ENCODE measurements at places on chromosomes 6 and 20.

DNA sequence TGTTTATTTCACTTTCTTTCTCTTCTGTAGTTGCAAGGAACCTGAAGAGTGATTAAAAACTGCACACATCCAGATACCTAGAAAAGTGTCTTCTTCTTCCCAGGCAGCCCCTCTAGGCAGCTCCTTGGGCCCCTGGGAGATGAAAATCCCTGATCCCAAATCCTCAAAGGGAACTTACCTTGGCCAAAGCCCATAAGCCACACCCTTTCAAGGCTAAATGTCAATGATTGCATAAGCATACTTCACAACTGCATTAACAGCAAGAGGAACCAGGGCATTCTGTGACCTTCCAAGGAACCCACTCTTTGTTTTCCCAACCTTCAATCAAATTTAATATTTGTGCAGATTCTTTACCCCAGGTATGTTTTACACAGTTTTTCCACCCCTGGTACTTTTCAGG lies 4.4 kb upstream of the HMGN3 start:
- DNase-seq, result no peak

- no peak for DNase-seq
Observed at GRCh38 chr6:137284811-137285110, 65.6 kb upstream of the IFNGR1 start.

GRCh38 chr6:33581186-33581585 lies 1.1 kb upstream of the BAK1 start:
- DNase-seq, result no peak

GRCh38 chr20:61628480-61628879 lies 376.4 kb downstream of the CDH4 start:
- DNase-seq, result no peak

DNA sequence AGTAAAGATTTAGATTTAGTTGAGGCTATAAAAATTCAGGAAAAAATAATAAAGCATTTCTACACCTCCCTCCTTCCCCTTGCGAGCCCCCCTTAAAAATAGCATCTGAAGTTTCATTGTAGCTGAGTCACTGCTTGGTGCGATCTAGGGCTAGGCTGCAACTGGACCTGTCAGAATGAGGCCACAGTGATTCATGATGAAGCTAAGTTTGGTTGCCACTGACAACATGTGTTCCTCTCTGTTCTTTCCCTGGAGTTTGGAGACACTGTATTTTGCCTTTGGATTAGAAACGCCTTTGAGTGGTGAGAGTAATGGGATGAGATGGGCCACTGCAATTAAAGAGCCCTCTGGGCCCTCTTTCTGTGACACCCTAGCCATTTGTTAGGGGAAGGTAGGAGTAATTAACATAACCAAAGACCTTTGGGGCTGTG lies 334.1 kb downstream of the NRN1 start:
- no peak for DNase-seq

- no peak for DNase-seq
Observed at GRCh38 chr6:135904666-135905065, 53.2 kb downstream of the PDE7B start.

DNA sequence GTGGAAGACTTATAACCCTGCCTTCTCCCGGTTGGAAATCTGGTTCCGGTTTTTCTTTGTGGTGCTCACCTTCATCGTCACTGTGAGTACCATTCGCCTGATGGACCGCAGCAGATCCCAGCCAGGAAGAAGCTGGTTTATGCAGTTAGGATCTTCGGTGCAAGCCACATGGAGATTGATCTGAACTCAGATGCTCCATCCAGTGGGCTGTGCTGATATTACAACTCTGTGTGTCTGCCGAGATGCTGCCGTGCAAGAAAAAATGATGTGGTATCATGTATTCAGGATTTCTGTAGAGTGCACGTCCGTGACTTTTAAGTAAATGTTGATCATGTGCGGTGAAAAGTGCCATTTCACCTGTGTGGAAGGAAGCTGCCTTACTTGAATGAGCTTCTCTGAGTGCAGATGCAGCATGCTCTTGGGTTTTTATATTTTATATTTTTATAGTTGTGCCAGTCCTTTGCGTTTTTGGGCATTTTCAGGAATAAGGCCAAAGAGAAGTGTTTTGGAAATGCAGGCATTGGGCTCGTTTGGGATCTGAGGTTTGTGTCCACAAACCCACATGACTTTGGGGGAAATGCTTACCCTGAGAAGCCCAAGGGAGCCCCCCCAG lies 39.2 kb downstream of the DYNLT1 start:
- DNase-seq, result peak; percentile 8

DNA sequence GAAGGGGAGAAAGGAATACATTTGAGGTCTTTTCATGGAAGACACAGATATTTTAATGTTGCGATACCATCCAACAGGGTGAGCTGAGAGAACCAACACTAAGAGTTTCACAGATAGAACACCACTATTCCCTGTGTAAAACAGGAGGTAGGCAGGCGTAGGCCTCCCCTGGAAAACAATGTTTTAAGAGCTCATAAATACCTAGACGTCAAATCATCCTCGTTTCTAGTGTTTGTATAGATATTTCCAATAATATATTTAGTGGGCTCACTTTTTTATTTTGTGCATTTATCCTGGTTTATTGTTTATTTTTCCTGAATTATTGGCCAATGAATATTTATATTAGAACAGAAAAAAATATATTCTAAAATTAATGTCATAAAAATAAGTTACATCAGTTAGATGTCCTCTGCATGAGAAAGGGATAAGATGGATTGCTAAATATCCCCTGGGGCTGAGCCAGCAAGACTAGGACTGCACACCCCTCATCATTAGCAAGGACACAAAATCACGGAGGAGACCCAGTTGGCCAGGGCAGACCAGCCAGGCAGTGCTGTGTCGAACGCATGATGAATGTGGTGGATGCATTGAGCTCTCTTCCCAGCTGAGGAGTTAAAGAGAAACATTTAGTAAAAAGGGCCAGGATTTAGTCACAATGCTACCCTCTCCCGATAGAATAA lies 380.5 kb downstream of the C6orf118 start:
- no peak for DNase-seq

DNA sequence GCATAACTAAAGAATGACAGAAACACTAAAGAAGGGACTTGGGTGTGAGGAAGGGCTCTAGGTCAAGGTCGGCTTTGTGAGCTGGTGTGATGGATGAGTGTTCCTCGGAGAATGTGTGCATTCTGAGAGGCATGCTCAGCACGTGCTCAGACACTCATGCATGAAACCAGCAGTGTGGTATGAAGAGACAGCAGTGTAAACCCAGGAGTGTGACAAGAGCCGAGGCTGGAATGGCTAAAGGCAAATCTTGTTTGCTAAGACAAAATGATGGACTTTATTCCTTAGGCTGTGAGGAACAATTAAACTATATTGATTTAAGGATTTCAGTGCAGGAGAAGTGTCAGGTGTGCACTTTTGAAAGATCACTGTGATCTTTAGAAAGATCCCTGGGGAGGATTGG lies 107.4 kb upstream of the MAP7 start:
- no peak for DNase-seq

DNA sequence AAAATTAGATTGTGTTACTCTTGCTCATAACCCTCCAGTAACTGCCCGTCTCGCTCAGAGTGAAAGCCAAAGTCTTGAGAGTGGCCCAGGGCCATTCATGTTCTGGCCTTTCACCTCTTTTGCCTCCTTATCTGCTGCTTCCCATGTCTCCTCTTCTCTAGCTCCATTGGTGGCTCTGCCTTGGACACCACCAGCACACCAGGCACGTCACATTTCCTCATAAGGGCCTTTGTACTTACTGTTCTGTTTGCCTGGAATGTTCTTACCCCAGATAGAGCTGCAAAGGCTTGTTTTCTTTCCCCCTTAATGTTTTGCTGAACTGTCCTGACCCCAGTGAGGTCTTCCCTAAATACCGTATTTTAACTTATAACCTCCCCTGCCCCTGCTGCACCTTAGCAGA lies 29.3 kb downstream of the MCM8 start:
- DNase-seq, result no peak

DNA sequence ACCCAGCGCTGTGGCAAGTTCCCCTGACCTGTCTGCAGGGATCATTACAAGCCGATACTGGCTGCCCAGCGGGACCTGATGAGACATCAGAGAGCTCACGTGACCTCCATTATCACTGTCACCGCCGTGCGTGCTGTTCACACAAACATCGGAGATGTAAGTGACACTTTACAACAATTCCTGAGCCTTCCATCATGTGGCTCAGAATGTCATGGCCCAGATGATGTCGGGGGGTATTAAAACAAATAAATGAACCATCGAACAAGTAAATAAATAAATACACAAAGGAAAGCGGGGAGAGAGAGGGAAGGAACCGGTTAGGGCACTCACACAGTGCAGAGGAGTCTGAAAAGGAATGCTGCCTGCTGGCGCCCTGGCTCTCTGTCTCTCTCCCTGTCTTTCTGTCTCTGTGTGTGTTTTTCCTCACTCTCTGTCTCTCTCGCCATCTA lies 195.1 kb downstream of the BMP7 start:
- no peak for DNase-seq

GRCh38 chr20:57493091-57493615 lies 31.8 kb downstream of the CTCFL start:
- DNase-seq, result no peak

- DNase-seq, result no peak
Observed at GRCh38 chr20:63619505-63619904, 7.4 kb downstream of the GMEB2 start.

- DNase-seq, result no peak
Observed at GRCh38 chr6:33279971-33280511, 3.1 kb downstream of the B3GALT4 start.

- peak; percentile 40 for DNase-seq
Observed at GRCh38 chr20:47985092-47985850, 200.0 kb upstream of the SULF2 start.

GRCh38 chr6:112018619-112019416 lies 35.1 kb upstream of the CCN6 start:
- no peak for DNase-seq

- DNase-seq, result no peak
Observed at GRCh38 chr6:1267790-1268762, 43.8 kb upstream of the FOXQ1 start.

DNA sequence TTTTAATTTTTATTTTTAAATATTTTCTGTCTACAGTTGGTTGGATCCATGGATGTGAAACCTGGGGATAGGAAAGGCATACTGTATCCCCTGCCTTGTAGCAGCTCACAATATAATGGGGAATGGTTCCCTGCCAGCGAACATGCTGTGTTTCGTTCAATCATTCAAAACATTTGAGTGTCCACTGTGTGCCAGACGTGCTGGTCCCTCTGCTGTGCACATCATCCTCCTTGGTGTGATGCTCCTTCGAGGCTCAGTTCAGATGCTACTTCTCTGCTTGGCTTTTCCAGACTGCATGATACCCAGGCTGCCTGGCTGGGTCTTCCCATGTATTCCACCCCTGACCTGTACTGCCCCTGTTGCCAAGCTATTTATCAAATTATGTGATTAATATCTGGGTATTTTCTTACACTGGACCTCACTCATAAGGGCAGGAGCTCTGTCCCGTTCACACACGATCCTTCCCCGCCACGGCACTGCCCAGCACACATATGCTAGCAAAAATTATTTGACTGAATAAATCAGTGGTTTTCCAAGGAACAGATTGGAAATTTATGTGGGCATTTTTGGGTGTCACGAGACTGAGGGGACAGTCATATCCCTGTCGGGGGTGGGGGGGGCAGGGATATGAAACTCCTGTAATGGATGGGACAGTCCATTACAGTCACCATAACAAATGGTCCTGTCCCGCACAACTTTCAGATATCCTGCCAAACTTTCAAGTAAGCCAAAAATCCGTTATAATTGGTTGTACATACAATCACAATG lies 4.9 kb downstream of the SDCBP2 start:
- DNase-seq, result no peak

DNA sequence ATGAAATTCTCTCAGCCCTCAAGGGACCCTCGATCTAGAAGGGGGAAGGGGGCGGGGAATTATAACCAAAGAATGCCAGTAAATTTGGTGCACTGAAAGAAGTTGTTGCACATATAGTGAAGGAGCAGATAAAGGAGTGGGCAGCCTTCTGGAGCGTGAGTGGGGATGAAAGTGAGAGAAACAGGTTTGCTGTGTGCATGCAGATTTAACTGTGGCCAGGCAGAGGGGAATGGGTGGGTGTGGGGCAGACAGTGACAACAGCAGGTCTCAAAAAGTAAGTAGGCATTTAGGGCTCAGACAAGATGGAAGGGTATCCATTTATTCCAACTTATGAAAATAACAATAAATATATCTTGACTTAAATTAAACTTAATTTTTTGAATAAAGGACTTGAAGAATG lies 149.1 kb downstream of the KCNQ5 start:
- DNase-seq, result no peak

DNA sequence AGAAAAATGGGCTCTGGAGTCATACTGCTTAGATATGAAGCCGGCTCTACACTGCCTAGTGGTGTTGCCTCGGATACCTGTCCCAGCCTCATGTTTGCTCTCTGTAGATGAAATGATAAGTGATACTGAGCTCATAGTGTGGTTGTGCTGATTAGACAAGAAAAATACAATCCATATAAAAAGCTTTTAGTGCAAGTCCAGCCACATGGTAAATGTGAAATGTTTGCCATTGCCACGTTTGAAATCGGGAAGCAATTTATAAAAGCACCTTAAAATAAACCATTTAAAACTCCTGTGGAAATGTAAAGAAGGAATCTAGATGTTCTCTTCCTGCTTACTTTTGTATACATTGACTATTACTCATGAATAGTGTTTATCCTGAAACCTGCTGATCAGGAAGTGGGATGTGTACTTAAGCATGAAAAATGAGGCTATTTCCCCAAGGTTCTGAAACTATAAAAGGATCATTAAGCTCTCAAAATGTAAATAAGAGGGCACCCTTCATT lies 13.1 kb upstream of the PBOV1 start:
- DNase-seq, result no peak

GRCh38 chr6:81761197-81761596 lies 8.7 kb upstream of the TENT5A start:
- no peak for DNase-seq

DNA sequence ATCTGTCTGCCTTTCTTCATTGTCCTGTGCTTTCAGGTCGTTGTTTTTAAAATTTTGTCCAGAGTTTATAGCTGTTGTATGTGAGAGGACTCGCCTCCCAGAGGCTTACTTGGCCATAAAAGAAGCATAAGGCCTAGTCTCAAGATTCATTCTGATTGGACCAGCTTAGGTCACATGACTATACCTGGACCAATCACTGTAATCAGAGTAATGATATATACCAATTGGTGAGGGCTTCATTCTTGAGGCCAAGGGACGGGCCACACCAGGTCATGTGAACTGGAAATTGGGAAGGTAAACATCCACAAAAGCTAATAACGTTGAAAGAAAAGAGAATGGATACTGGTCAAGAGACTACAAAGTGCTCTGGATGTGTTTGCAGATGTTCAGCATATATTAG lies 141.4 kb upstream of the SULF2 start:
- DNase-seq, result no peak

Data from NCI-H187 (cell line).